ENCODE measurements at places on chromosomes 4 and X. TPM values are rescaled to one million over a fixed set of nuclear protein-coding genes. Genes with fewer than 3 reads are reported as not detected.

CXCL8 gene
- 4.7 TPM for total RNA-seq

VSIG4 gene
- 5.9 TPM for total RNA-seq

ETDA gene
- total RNA-seq = not detected

VCX gene
- total RNA-seq = not detected

PPP2R2C gene
- 59.5 TPM for total RNA-seq

STPG2 gene
- 3.7 TPM for total RNA-seq

EDA2R gene
- 0.49 TPM for total RNA-seq

SNCA gene
- 60.5 TPM for total RNA-seq

RHOXF1 gene
- not detected for total RNA-seq

SLC6A8 gene
- 13.8 TPM for total RNA-seq

RAB9B gene
- 33.2 TPM for total RNA-seq

Measured in temporal lobe (tissue), 4 donors.